NCI-H524 (cell line): ENCODE measurements at places on chromosomes 2 and 18.

- no peak for DNase-seq
Observed at GRCh38 chr2:136381722-136382633, 264.0 kb upstream of the CXCR4 start.

- no peak for DNase-seq
Observed at GRCh38 chr2:98807221-98807620, 76.3 kb upstream of the MGAT4A start.

- no peak for DNase-seq
Observed at GRCh38 chr18:25086876-25087275, 265.1 kb downstream of the ZNF521 start.

DNA sequence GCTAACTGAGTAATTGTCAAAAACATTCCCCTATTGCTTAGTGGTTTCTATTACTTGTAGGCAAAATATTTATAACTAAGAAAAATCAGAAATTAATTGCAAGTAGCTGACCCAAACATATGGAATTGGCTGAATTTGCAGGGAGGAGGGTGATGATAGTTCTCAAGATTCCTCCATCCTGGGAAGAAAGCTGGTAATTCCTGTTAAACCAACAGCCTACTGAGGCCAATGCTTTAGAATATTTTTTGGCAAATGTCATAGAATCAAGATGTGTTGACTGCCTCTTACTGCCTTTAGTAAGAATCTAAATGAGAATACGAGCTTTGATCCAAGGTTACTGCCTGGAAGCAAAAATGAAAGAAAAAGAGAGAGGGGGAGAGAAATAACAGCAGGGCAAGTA is 120.0 kb downstream of the COL6A3 start:
- no peak for DNase-seq

- no peak for DNase-seq
Observed at GRCh38 chr2:151027151-151027550, 234.5 kb downstream of the RBM43 start.

GRCh38 chr2:119259296-119259860 is 35.7 kb downstream of the STEAP3 start:
- DNase-seq: no peak

- no peak for DNase-seq
Observed at GRCh38 chr2:68040078-68040477, 22.7 kb downstream of the C1D start.

- no peak for DNase-seq
Observed at GRCh38 chr18:10926621-10927161, 222.7 kb downstream of the PIEZO2 start.

- DNase-seq: no peak
Observed at GRCh38 chr2:211387734-211388133, 831.3 kb downstream of the CPS1 start.
